Left lung (tissue), 14 donors: ENCODE measurements at places on chromosomes 4 and X. TPM values are rescaled to one million over a fixed set of nuclear protein-coding genes. Genes with fewer than 3 reads are reported as not detected.
A peak's percentile ranks its signal among the peaks of the same experiment; 100 is the strongest.

DNA sequence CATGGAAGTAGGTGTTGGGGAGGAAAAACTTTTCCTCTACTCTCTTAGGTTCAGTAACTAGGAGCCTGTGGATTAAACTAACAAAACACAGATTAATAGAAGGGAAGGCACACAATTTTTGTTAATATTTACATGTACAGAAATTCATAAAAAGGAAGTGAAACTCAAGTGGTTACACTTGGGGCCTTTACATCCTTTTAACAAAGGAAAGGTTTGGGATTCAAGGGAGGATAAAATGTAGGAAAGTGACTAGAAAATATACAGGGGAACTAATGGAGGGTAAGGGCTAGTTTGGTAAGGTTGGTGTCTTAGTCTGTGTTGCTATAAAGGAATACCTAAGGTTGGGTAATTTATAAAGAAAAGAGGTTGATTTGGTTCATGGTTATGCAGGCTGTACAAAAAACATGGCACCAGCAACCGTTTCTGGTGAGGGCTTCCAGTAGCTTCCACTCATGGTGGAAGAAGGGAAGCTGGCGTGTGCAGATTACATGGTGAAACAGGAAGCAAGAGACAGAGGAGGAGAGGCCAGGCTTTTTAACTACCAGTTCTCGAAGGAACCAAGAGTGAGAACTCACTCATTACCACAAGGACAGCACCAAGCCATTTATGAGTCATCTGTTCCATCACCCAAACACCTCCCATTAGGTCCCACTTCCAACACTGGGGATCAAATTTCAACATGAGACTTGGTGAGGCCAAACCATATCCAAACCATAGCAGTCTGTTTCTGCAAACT is 124.4 kb downstream of the CHRDL1 start:
- no peak overlapping the region for H3K4me3 ChIP-seq
- no peaks in the 10 kb centered on the region for H3K36me3 ChIP-seq
- H3K4me1 ChIP-seq, result no peaks in the 10 kb centered on the region
- H3K27me3 ChIP-seq, result no peaks in the 10 kb centered on the region
- no peak overlapping the region for H3K27ac ChIP-seq

GRCh38 chrX:149521438-149521837 is 16.3 kb upstream of the IDS start:
- no peaks in the 10 kb centered on the region for H3K4me1 ChIP-seq
- H3K4me3 ChIP-seq, result no peak overlapping the region
- no peak overlapping the region for H3K27ac ChIP-seq
- H3K36me3 ChIP-seq, result no peaks in the 10 kb centered on the region
- DNase-seq, result no peak

- H3K27me3 ChIP-seq, result no peaks in the 10 kb centered on the region
- no peaks in the 10 kb centered on the region for H3K4me1 ChIP-seq
- no peaks in the 10 kb centered on the region for H3K36me3 ChIP-seq
- H3K27ac ChIP-seq, result no peak overlapping the region
Measured at GRCh38 chr4:79211490-79211889, 114.4 kb downstream of the NAA11 start.

The RAB41 gene
- not detected for total RNA-seq

DNA sequence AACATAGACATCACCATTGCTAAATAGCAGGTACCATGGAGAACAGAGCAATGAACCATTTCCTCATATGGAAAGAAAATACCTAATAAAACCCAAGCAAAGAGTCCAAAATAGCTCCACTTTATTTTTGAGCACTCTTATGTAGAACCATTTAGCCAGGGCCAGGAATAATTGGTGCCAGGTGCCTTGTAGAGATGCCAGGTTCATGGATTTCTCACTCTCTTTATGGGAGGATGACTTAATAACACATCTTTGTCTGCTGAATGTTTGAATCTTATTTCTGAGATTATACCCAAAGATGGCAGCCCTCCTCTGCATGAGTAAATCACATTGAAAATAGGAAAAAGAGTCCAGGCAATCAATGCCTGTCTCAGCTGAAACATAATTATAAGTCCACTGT is 212.3 kb upstream of the SFRP2 start:
- no peak overlapping the region for H3K4me3 ChIP-seq
- no peak for DNase-seq
- no peak overlapping the region for H3K27ac ChIP-seq
- no peaks in the 10 kb centered on the region for H3K27me3 ChIP-seq

- H3K27ac ChIP-seq, result no peak overlapping the region
- no peaks in the 10 kb centered on the region for H3K4me1 ChIP-seq
- no peak overlapping the region for H3K4me3 ChIP-seq
- H3K27me3 ChIP-seq, result no peaks in the 10 kb centered on the region
- H3K36me3 ChIP-seq, result no peaks in the 10 kb centered on the region
Measured at GRCh38 chrX:15292861-15293260, 22.6 kb downstream of the ASB11 start.

GRCh38 chr4:163237856-163238255 is 71.2 kb upstream of the NAF1 start:
- H3K36me3 ChIP-seq, result no peaks in the 10 kb centered on the region
- H3K27me3 ChIP-seq, result no peaks in the 10 kb centered on the region
- no peaks in the 10 kb centered on the region for H3K4me1 ChIP-seq
- DNase-seq, result no peak

The AGTR2 gene
- 2.9 TPM for total RNA-seq

DNA sequence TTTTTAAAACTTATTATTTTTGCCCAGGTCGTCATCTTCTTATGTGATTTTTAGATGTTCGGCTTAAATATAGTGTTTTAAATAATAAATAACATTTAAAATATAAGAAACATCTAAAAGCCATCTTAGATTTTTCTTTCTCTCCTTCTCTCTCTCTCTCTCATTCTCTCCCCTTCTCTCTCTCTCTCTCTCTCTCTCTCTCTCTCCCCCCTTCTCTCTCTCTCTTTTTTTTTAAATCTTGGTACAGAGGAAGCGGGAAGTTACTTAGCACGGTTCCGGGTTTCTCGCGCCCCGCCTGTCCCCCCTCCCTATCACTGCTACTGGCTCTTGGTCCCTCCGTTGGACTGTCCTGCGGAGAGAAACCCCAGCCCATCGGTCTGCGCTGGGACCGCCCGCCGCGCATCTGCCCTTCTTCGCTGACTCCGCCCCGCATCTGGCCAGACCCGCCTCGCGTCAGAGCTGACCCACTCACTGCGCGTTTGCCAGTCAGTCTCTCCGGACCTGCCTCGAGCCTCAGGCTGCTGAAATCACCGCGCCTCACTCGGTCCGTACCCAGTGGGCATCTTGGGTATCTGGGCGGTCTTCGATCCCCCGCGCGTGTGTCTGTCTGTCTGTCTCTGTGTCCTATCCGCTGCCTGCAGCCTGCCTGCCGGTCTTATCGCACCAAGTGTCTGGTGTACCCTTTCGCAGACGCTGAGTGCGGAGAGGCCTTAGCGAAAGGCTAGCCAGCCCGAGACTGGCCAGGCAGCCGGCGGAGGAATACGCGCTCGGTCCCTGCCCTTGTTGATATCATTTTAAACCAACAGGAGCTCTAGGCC is at the start of gene PABPC5:
Gene PABPC5 (plus strand): TSS at position 489 of the 818 bp plus-strand sequence. CDS start 739 bp downstream, outside the sequence.
- peak within 1 kb of the TSS; percentile 28 for H3K4me3 ChIP-seq
- H3K36me3 ChIP-seq, result no peaks in the 10 kb centered on the region
- DNase-seq, result peak; percentile 89
- H3K27ac ChIP-seq, result no peak within 1 kb of the TSS

DNA sequence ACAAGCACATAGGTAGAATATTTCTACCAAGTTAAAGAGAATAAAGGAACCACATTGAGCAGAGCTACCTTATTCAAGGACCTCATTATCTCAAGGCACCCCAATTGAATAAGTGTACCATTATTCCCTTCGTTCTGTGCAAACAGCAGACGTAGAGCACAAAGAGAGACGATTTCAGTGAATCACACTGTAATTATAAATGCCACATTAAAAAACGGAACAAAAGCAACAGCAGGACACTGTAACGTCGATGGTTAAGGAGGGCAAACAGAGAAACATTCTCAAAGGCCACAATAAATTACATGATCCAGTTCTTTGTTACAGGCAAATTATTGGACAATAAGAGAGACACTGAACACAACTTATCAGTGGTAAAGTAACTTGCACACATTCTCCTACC is 644.1 kb upstream of the TENM3 start:
- H3K36me3 ChIP-seq, result no peaks in the 10 kb centered on the region
- no peak for DNase-seq
- H3K27ac ChIP-seq, result no peak overlapping the region
- H3K4me3 ChIP-seq, result no peak overlapping the region
- H3K27me3 ChIP-seq, result no peaks in the 10 kb centered on the region
- H3K4me1 ChIP-seq, result no peaks in the 10 kb centered on the region

GRCh38 chrX:25009407-25009806 is 6.4 kb downstream of the ARX start:
- no peaks in the 10 kb centered on the region for H3K36me3 ChIP-seq
- no peak overlapping the region for H3K27ac ChIP-seq

DNA sequence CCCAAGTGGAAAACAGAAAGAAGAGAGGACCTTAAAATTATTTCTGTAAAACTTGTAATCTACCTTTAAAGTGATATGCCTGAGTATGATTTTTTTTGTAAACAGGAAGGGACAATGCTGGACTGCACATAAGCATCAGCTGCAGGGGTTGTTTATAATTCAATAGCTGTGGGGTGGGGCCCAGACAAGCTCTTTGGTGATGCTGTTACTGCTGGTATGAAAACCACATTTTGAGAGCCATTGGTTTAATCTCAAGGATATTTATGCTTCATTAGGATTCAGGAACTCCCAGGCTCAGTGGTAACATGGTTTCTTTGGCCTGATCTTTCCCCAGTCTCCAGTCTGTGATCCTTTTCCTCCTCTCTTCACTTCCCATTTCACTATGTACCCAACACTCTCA is 34.3 kb upstream of the GRPR start:
- no peak overlapping the region for H3K27ac ChIP-seq
- H3K36me3 ChIP-seq, result no peaks in the 10 kb centered on the region
- no peak overlapping the region for H3K4me3 ChIP-seq
- H3K4me1 ChIP-seq, result no peaks in the 10 kb centered on the region
- DNase-seq, result no peak

The PLAC1 gene
- total RNA-seq, result not detected

GRCh38 chr4:182699795-182700194 is 217.4 kb downstream of the DCTD start:
- no peak overlapping the region for H3K27ac ChIP-seq
- no peaks in the 10 kb centered on the region for H3K36me3 ChIP-seq
- H3K4me3 ChIP-seq, result no peak overlapping the region
- H3K4me1 ChIP-seq, result no peaks in the 10 kb centered on the region

DNA sequence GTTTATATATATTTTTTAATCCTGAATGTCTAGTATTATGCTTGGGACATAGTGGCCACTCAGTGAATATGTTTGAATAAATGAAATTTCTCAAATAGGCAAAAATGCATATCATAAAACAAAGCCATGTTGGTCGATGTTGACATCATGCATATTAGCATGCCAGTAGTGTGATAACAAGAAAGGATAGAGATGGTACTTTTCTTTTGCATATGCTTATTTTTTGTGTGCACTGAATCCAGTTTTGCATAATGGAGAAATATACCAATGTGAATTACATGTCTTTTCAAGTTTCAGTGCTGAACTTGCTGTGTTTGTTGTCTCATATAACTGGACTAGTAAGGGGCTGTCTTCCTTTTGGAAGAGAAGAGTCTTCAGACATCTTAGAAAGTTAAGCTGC is 7.5 kb downstream of the CPE start:
- H3K4me3 ChIP-seq, result no peak overlapping the region
- H3K4me1 ChIP-seq, result no peaks in the 10 kb centered on the region
- H3K36me3 ChIP-seq, result no peaks in the 10 kb centered on the region
- no peak overlapping the region for H3K27ac ChIP-seq

The SLC10A6 gene
- total RNA-seq, result 0.94 TPM

- H3K4me1 ChIP-seq, result peaks cover 28% of the 10 kb centered on the region
- no peak overlapping the region for H3K27ac ChIP-seq
- no peaks in the 10 kb centered on the region for H3K36me3 ChIP-seq
- H3K27me3 ChIP-seq, result peaks cover 23% of the 10 kb centered on the region
Measured at GRCh38 chr4:24468071-24468470, 116.3 kb downstream of the DHX15 start.
